ENCODE measurements at places on chromosomes 16 and 17.

DNA sequence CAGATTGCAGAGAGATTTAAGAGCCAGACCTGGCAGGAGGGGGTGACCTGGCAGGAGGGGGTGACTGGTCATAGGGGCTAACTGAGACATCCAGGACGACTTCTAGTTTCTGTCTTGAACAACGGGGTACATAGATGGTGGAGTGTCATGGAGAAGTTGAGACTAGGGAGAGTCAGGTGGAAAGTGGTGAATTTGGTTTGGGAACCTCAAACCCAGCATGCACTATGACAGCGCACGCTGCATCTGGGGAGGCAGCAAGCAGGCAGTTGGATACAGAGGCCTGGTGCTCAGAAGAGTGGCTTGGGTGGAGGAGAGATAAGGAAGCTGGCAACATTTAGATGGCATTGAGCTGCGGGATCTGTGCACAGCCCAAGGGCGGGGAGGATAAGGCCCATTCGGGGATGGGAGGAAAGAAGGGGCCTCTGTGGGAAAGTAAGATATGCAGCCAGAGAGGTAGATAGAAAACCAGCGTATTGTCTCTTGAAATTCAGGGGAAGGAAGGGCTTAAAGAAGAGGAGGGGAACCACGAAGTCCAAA lies 4.5 kb downstream of the RIPOR1 start:
- H3K27me3 ChIP-seq: no peaks in the 10 kb centered on the region
- H3K36me3 ChIP-seq: no peaks in the 10 kb centered on the region
- DNase-seq: no peak
- H3K4me3 ChIP-seq: no peak overlapping the region
- H3K27ac ChIP-seq: no peak overlapping the region

DNA sequence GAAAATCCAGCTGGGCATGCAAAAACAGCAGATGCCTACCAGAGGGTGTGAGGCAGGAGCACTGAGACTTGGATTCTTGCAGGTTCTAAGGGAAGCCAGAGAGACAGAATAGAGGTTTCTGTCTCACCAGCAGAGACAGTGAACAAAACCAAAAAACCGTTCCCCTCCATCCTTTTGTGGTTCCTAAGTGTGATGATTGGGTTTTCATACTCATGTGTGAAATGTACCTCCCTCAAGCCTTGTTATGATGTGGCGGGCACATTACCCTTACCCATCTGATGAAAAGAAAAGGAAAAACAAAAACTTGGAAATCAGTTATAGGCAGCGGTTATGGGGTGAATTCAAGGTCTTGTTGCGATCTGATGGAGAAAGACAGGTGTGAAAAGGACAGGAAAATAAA lies 172.6 kb upstream of the CDH13 start:
- no peak overlapping the region for H3K27ac ChIP-seq
- H3K4me1 ChIP-seq: no peaks in the 10 kb centered on the region
- no peaks in the 10 kb centered on the region for H3K27me3 ChIP-seq
- H3K4me3 ChIP-seq: no peak overlapping the region
- no peak for DNase-seq

- DNase-seq: no peak
- no peaks in the 10 kb centered on the region for H3K36me3 ChIP-seq
- no peaks in the 10 kb centered on the region for H3K4me1 ChIP-seq
- no peaks in the 10 kb centered on the region for H3K27me3 ChIP-seq
- H3K4me3 ChIP-seq: no peak overlapping the region
- H3K27ac ChIP-seq: no peak overlapping the region
Measured at GRCh38 chr17:77503293-77503655, 362.5 kb downstream of the SEC14L1 start.

- no peak for DNase-seq
- H3K4me1 ChIP-seq: no peaks in the 10 kb centered on the region
- H3K27ac ChIP-seq: no peak overlapping the region
- H3K27me3 ChIP-seq: no peaks in the 10 kb centered on the region
- H3K4me3 ChIP-seq: no peak overlapping the region
Measured at GRCh38 chr17:59010026-59010425, 96.7 kb downstream of the TRIM37 start.

DNA sequence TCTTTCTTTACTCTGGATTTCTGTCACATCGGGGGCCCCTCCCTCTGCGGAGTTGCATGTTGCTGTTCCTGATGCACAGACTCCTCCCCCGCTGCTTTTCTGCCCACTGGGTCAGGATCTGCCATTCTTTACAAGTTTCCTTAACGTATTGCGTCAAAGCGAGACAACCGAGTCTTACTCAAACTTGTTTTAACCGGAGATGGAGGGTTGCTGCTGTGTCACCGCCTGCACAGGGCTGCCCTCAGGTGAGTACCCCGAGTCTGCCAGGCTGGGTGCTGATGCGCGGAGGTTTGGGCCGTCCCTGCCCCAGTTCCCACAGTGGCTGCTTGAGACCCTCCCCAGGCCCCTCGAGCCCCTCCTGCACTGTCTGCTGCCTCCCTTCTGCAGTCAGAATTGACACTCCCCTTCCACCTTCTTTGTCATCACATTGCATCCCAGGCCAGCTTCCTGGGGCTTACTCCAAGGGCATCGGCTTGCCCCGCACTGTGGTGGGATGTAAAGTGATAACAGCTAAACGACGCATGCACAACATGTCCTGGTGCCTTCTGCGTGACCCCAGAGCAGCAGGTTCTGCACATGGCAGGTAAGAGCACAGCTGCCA lies 19.3 kb downstream of the CARHSP1 start:
- H3K27ac ChIP-seq: peak overlapping the region; percentile 73
- H3K36me3 ChIP-seq: peaks cover 42% of the 10 kb centered on the region
- H3K4me1 ChIP-seq: peaks cover 27% of the 10 kb centered on the region
- no peak for DNase-seq

GRCh38 chr16:67294938-67295361 lies 15.6 kb downstream of the PLEKHG4 start:
- no peaks in the 10 kb centered on the region for H3K27me3 ChIP-seq
- DNase-seq: no peak
- H3K4me3 ChIP-seq: no peak overlapping the region
- no peak overlapping the region for H3K27ac ChIP-seq
- H3K4me1 ChIP-seq: no peaks in the 10 kb centered on the region
- H3K36me3 ChIP-seq: no peaks in the 10 kb centered on the region

DNA sequence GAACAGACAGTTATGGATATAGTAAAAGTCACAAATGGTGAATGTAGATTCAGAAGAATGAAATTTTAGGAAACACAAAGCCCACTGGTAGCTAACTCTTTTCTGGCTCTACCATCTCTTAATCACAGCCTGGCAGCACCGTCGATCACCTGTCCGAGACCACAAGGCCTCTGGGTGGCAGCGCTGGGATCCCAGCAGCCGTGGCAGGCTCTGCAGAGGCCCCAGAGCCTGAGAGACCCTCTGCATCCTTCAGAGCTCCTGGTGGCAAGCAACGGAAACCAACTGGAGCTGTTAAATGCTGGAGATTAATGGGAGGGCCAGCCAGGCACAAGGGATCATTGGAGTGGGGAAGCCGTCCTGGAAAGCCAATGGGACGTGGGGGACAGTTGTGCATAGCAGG lies 26.3 kb downstream of the LAT start:
- no peak overlapping the region for H3K4me3 ChIP-seq
- no peak overlapping the region for H3K27ac ChIP-seq
- no peaks in the 10 kb centered on the region for H3K27me3 ChIP-seq

DNA sequence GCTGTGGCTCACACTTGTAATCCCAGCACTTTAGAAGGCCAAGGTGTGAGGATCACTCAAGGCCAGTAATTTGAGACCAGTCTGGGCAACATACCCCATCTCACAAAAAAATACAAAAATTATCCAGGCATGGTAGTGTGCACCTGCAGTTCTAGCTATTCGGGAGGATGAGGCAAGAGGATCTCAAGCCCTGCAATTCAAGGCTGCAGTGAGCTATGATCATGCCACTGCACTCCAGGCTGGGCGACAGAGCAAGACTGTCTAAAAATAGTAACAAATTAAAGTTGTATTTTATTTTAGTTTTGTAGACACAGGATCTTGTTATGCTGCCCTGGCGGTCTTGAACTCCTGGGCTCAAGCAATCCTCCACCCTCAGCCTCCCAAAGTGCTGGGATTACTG lies 18.2 kb downstream of the USP31 start:
- peak overlapping the region; percentile 35 for H3K27ac ChIP-seq
- H3K4me1 ChIP-seq: peaks cover 35% of the 10 kb centered on the region
- no peaks in the 10 kb centered on the region for H3K36me3 ChIP-seq
- no peaks in the 10 kb centered on the region for H3K27me3 ChIP-seq
- H3K4me3 ChIP-seq: no peak overlapping the region

DNA sequence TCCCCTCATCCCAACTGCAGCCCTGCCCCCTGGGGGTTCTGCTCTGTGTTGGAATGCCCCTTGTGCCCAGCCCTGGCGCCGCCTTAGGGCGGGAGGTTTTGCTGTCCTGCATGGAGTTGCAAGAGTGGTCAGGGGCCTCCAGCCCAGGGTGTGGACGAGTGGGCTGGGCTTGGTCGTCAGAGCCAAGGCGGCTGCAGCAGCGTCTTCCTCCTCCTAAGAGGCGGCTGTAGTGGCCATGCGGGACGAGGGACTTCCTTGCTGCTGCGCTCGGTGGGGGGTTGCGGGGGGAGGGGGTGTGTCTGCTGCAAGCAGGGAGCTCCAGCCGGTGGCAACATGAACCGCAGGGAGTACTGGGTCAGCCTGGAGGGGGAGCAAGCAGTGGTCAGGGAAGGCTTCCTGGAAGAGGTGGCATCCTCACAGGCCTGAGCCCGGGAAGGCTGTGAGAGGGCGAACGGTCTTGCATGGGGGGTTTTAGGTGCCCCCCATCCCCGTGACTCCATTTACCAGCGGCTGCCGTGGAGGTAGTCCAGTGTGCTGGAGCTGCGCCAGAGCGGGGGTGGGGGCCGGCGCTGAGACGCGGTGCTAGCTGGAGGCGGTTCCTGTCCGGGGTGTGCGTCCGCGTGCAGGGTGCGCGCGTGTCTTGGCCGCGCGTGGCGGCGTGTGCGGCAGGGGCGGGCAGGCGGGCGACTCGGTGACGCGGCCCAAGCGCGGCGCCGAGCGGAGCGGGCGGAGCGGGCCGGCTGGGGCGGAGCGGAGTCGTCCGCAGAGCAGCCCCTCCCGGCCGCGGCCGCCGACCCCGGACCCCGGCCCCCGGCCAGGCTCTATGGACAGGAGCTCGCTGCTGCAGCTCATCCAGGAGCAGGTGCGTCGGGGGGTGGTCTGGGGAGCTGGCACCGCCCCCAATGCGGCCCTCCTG lies at the start of gene RHBDL1:
TSS of gene RHBDL1 (plus strand) at position 704 of the 916 bp plus-strand sequence. CDS start at position 824, 120 bp downstream.
- no peaks in the 10 kb centered on the region for H3K36me3 ChIP-seq
- no peak within 1 kb of the TSS for H3K4me3 ChIP-seq
- peaks cover 13% of the 10 kb centered on the region for H3K4me1 ChIP-seq
- no peaks in the 10 kb centered on the region for H3K27me3 ChIP-seq
- no peak for DNase-seq
- H3K27ac ChIP-seq: peak within 1 kb of the TSS; percentile 77

DNA sequence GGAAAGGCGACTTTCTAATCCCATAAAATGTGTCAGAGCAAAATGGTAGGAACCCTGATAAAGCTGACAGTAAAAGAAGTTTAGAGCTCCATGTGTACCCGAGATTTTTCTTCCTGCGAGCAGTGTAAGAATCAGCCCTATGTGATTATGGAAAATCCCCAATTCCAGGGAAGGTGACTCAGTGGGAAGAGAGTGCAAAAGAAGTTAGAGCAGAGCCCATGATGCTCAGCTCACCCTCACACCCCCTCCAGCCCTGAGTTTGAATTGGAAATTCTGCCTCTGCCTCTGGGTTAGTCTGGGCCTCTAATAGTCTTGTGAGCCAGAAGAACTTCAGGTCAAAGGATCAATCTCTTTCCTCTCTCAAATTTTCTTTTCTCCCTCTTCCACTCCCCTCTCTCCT lies 12.5 kb downstream of the C17orf78 start:
- no peaks in the 10 kb centered on the region for H3K4me1 ChIP-seq
- no peak overlapping the region for H3K4me3 ChIP-seq
- DNase-seq: no peak
- no peak overlapping the region for H3K27ac ChIP-seq
- H3K27me3 ChIP-seq: no peaks in the 10 kb centered on the region

DNA sequence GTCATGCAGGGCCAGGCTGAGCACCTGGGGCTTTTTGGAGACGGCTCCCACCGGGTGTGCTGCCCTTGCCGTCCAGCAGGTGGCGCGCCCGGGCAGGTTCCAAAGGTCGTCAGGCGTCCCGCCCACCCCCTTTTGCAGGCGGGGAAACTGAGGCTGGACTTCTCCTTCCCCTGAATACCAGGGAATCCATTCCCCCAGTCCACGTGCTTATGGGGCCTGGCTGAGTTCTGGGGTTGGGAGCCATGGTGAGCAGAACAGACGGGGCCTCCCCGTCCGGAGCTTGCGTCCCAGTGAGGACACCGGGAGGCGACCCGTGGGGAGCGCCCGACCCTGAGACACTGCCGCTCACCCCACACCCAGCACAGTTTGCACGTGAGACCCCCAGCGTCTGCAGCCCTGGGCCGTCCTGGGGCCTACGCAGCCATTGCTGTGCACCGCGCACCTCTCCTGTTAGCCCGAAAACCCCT lies 51.8 kb upstream of the JPH3 start:
- DNase-seq: peak; percentile 37
- no peaks in the 10 kb centered on the region for H3K4me1 ChIP-seq
- H3K4me3 ChIP-seq: no peak overlapping the region
- H3K27ac ChIP-seq: no peak overlapping the region
- no peaks in the 10 kb centered on the region for H3K36me3 ChIP-seq

DNA sequence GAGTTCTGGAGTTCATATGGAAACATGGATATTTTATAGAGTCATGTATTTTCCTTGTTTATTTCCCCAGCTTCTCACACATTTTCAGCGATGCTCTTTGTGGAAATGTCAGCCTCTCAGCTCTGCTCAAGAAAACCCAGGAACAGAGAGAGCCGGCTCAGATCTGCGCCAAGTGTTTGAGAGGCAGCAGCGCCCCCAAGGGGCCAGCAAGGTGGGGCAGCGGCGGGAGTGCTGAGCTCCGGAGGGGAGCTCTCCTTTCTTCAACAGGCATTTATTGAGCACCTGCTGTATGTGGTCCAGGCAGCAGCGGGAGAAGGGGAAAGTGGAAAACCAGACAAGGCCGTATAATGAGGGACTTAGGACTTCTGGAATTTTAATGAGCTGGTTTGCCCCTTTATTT lies 421.1 kb upstream of the C16orf82 start:
- no peak overlapping the region for H3K27ac ChIP-seq
- DNase-seq: peak; percentile 24
- H3K27me3 ChIP-seq: no peaks in the 10 kb centered on the region
- H3K4me1 ChIP-seq: no peaks in the 10 kb centered on the region
- no peaks in the 10 kb centered on the region for H3K36me3 ChIP-seq
- H3K4me3 ChIP-seq: no peak overlapping the region

- no peaks in the 10 kb centered on the region for H3K4me1 ChIP-seq
- H3K36me3 ChIP-seq: peaks cover 26% of the 10 kb centered on the region
- no peak for DNase-seq
- no peak overlapping the region for H3K27ac ChIP-seq
Measured at GRCh38 chr17:31224366-31224765, 72.7 kb downstream of the OMG start.
